ENCODE measurements at places on chromosomes 6 and 20. TPM values are rescaled to one million over a fixed set of nuclear protein-coding genes. Genes with fewer than 3 reads are reported as not detected.

The PARD6B gene
- 5.6 TPM for total RNA-seq

DNA sequence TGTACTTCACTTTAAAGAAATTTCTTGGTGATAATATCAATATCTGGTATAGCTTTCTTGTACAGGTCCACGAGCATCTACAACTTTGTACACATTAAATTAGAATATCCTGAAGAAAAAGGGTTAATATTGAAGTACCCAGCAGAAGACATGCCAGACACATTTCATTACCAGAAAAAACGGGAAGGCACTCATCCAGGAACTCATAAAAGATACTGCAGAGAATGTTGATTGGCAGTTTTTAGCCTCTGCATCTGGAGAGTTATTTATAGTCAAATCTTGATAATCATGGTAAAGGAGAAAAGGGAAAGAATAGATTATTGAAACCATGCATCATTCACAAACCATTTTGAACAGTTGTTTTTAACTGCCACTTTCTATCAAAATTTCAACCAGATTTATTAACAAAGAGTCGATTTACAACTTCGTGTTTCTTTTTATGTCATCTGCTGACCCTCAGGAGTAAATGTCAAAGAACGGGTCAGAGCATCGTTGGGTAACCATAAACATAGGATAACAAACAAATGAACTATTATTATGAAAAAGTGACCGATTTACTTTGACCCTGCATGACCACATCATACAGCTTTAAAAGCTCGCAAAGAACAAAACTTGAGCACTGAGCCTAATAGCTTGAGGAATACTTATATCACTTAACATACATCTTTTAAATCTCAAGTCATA lies 229.2 kb upstream of the SGK1 start:
- DNase-seq = no peak

The GRM1 gene
- 2.9 TPM for total RNA-seq

The AP5S1 gene
- 9.8 TPM for total RNA-seq

- DNase-seq = no peak
Observed at GRCh38 chr6:24064832-24065231, 61.2 kb upstream of the NRSN1 start.

The C20orf144 gene
- not detected for total RNA-seq

GRCh38 chr6:30149858-30150550 lies 11.0 kb downstream of the TRIM10 start:
- no peak for DNase-seq

The RIPPLY2 gene
- total RNA-seq = not detected

GRCh38 chr6:117444600-117444999 lies 18.9 kb upstream of the ROS1 start:
- DNase-seq = no peak

GRCh38 chr6:150142097-150142669 lies 661 bp upstream of the PPP1R14C start:
- no peak for DNase-seq

The TGM3 gene
- not detected for total RNA-seq

- peak; percentile 93 for DNase-seq
Observed at GRCh38 chr6:27126815-27127537, 120.5 kb upstream of the PRSS16 start.

The POM121L2 gene
- not detected for total RNA-seq

GRCh38 chr6:27757307-27757706 lies 154.9 kb downstream of the OR2B2 start:
- no peak for DNase-seq

The TRIM40 gene
- not detected for total RNA-seq

The MYL9 gene
- 1,923 TPM for total RNA-seq

GRCh38 chr20:16477632-16478031 lies 95.6 kb downstream of the KIF16B start:
- no peak for DNase-seq

The ITPR3 gene
- 8.0 TPM for total RNA-seq

DNA sequence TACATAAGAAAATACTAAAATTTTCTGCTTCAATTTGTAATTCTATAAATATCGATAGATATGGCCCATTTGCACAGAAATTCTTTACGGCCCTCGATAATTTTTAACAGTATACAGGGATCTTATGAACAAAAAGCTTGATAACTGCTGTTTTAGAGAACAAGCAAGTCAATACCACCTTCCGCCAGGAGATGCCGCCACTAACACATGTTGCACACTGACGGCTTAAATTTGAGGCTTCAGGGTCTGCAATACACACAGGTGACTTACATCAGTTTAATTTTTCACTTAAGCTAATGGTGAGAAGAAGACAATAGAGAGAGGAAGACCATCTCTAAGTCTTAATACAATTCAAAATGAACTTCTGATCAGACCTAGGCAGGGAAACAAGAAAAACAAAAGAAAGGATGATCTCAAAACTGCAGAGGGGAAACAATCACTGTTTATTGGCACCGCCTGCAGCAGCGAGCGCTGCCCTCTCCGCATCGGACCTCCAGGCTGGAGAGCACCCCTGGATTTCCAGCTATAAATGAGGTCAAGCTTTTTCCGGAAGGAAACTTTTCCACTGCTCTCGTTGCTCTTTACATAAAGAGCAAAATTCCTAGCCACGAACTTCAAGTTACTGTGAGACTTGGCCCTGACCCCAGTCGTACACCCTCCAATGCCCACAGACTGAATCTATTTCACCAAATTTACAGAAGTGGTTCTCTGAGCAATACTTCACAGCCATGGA lies 53.9 kb downstream of the OTOR start:
- DNase-seq = no peak

- no peak for DNase-seq
Observed at GRCh38 chr6:20069021-20069522, 143.2 kb downstream of the MBOAT1 start.

Data from Right ventricle myocardium inferior (tissue), 1 donor.